ENCODE measurements at places on chromosomes 1 and 21.

DNA sequence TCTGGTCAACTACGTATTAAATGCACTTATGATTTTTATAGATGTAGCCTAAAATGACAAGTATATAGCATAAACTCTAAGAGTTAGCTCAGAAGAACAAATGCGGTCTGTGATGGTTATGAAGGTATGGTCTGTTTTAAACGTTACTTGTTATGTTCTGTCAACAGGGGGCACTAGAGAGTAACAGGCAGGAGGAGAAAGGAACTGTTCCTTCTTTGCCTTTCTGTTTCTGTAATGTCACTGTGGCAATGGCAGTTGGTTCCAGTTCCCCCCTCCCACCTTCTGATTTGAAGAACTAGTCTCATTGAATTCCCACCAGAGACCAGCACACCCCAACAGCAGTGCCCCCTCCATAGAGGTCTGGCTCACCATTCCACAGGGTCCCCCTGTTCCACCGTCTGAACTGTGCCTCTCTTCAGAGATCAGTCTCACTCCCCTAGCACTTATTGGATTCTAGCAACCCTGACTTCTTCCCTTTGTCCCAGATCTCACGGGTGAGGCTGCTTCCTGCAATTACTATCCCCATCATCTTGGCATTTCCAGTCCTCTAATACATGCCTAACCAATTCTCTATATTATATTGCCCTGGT lies 14.0 kb downstream of the KRTAP24-1 start:
- peak; percentile 42 for DNase-seq

DNA sequence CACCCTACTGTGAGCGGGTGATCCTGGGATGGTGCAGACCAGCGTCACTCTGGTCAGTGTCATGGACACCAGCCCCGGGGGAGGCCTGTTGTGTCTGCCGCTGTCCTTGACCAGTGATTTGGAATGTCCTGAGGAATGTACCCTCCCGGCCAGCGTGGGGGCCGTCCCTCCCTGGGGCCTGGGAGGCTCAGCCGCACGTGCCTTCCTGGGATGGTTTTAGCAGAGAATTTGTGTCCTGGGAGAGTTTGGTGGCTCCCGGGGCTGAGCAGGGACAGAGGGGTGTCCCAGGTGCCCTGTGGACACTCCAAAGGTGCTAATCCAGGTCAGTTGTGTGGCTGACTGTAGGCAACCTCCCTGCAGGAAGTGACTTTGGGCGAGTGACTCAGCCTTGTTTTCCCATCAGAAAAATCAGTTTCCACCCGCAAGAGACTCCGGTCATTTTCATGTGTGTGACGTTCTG lies 6.2 kb downstream of the ARHGEF16 start:
- no peak for DNase-seq

DNA sequence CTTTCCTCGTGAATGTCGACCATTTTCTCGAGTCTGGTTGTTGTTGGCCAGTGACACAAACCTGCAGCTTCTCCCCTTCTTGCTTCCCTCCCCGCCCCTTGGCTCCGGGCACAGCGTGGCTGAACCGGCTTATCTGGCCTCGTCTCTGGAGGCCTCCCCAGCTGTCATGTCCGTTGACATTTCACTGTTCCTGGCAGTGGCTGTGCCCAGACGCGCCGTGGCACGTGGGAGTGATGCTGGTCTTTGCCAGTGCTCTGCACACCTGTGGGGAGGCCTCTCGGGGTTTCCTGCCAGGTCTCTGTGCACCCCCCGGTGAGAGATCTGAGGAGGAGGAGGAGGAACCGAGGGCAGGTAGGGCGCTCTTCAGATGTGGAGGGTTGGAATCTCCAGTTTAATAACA lies 23.7 kb downstream of the SKI start:
- DNase-seq = no peak

- DNase-seq = no peak
Measured at GRCh38 chr1:183000167-183000962, 22.9 kb upstream of the LAMC1 start.

DNA sequence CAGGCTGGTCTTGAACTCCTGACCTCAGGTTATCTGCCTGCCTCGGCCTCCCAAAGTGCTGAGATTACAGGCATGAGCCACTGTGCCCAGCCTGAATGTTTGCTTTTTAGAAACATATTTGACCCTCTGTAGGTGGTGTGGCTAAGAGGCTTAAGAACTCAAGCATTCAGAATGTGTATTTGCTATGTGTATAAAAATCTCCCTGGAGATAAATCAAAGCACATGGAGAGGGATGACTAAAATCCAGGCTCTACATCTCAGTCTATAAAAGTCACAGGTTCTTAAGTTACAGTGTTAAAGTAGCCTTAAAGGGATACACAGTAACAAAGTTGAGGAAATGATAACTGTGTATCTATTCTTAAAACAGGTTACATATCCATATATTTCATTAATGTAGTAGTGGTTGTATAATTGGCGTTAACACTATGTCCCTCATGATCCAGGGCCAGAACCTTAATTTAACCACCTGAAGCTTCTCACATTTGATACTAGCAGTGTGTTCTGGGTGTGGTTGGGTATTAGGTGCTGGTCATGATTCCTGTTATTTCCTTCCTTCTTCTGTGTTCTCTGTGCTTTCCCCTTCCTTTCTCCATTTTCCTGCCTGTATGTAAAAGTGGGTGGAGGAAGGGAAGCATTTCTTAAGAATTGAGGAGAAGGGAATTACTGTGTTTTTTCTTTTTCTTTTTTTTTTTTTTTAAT lies 16.2 kb downstream of the GIPC2 start:
- DNase-seq = no peak

GRCh38 chr1:234604495-234605398 lies 5.2 kb downstream of the IRF2BP2 start:
- DNase-seq = peak; percentile 73

GRCh38 chr1:11752359-11753088 lies 9.5 kb upstream of the C1orf167 start:
- DNase-seq = no peak

GRCh38 chr1:47871799-47872353 lies 125.3 kb downstream of the TRABD2B start:
- DNase-seq = peak; percentile 63

DNA sequence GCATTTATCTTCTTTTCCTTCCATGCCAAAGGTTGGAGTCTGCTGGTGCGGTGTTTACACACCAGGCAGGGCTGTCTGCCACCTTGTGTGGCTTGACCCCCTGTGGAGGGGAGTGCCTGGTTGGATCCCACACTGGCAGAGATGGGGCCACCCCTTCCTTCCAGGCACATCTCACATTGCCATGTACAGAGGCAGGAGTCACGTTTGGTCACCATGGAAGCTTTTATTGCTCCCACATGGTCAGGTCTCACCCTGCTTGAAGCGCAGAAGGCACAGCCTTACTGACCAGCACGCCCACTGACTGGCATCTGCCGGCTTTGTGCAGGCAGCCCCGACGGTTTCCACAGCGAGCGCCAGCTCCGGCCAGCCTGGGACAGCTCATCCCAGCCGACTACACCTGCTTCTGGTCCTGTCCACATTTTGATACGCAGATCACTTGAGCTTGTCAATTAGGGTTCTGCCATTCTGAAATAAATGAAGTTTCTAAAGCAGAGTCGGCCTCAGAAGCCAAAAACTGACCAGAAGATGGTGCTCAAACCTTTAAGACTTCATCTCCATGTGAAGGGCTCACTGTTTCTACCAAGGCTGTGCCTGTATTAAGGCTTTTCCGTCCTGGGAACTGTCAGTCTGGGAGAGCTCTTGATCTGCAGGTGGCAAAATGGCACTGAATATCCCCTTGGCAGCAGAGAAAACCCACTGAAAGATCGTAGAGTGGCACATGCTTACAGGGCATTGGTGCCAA lies 35.6 kb upstream of the EPHA8 start:
- DNase-seq = peak; percentile 98

DNA sequence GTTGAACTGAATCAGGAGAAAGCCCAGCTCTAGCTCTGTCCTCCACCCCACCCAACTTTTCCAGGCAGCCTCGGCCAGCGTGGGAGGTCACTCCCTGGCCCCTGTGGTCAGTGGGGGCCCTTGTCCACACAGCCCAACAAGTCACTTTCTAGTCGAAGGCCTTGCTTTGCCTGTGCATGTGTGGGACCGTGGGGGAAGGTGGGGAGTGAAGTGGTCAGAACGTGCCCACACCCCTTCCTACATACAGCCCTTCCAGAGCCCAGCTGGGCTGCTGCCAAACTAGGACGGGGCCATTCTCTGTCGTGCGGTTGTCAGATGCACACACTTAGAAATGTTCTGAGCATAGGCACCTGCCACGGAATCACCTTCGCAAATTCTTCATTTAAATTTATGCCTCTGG lies 18.0 kb downstream of the FAAP20 start:
- DNase-seq = no peak
